ENCODE measurements at places on chromosomes 6 and 20.

GRCh38 chr6:158387036-158387435 lies 74.8 kb downstream of the TULP4 start:
- no peak for DNase-seq

DNA sequence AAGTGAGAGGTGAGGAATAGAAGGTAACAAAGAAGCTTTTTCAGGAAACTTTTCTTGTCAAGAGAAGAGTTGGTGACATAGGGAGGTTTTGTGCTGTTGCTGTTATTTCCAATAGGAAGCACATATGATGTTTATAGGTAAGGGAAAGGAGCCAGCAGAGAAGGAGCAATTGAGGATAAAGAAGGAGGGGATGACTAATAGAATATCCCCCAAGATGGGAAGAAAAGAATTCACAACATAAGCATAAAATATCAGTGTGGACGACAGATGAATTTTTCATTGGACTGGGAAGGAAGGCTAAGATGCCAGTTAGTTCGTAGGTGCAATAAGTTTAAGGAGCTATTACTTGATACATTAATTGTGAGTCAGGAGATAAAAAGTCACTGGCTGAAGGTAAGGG lies 8.5 kb upstream of the BEND6 start:
- no peak for DNase-seq

DNA sequence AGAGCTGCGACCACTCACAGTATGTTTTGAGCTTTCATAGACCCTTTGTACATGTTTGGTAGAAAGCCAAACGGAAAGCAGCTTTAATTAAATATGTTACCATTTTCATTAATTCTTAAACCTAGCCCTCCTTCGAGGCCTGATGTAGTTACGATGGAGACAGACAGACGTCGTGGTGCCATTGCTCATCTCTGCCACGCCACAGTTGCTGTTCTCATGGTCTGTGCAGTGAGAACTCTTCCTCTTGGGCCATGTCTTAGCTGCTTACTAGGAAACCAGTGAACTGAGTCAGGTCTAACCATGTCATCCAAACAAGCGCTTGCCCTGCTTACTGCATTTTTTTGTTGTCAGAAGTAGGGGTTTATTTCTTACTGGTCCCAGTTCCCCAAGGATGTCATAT lies 62.8 kb downstream of the SNX9 start:
- no peak for DNase-seq

- DNase-seq = no peak
These were observed 74.7 kb downstream of the MRPL14 start for GRCh38 chr6:44052419-44053023.

DNA sequence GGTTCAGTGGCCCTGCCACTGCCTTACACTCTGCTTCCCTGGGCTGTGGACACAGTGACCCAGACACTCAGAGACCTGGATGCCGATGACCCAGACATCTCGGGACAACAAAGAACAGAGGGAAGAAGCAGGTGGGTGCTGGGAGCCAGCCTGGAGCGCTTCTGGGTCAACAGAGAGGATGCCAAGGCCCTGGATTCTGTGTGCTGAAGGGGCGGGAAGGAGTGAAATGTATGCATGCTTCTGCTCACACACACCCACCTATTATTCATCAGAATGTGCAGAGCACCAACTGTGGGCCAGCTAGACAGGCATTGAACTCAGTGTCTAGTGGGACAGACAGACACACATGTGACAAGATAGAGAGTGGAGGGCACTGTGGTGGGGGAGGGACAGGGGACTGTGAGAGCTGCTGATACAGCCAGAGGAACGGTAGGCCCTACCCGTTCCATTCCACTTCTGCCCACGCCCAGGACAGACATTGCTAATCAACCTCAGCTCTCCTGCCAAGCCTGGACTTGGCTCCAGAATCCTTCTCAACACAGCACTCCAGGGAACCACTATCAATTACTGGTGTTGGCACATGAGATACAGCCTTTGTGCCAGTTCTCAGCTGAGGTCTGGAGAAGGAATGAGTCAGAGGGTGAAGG lies 20.2 kb downstream of the KCNK15 start:
- no peak for DNase-seq

Measured in activated T-cell treated with anti-CD3 and anti-CD28 coated beads for 24 hours (primary cell).